A549 treated with CpdA at 1 μM for 4 hours (cell line): ENCODE measurements at places on chromosomes 2 and 18. TPM values are rescaled to one million over a fixed set of nuclear protein-coding genes. Genes with fewer than 3 reads are reported as not detected.

ZNF385B gene
- total RNA-seq: 0.03 TPM in 1 of 5 replicates, not detected in the others

CNRIP1 gene
- 1.8 to 3.1 TPM (median 2.3 TPM) in 5 replicates for total RNA-seq

SERPINB11 gene
- total RNA-seq: 0.11 TPM in 1 of 5 replicates, not detected in the others

CXXC1 gene
- 45.2 to 57.7 TPM (median 49.4 TPM) in 5 replicates for total RNA-seq

GALNT13 gene
- total RNA-seq: 7.7 to 11.9 TPM (median 10.2 TPM) in 5 replicates
